Anterior cingulate cortex (tissue), 58 donors: ENCODE measurements at places on chromosomes 16 and 17.

DNA sequence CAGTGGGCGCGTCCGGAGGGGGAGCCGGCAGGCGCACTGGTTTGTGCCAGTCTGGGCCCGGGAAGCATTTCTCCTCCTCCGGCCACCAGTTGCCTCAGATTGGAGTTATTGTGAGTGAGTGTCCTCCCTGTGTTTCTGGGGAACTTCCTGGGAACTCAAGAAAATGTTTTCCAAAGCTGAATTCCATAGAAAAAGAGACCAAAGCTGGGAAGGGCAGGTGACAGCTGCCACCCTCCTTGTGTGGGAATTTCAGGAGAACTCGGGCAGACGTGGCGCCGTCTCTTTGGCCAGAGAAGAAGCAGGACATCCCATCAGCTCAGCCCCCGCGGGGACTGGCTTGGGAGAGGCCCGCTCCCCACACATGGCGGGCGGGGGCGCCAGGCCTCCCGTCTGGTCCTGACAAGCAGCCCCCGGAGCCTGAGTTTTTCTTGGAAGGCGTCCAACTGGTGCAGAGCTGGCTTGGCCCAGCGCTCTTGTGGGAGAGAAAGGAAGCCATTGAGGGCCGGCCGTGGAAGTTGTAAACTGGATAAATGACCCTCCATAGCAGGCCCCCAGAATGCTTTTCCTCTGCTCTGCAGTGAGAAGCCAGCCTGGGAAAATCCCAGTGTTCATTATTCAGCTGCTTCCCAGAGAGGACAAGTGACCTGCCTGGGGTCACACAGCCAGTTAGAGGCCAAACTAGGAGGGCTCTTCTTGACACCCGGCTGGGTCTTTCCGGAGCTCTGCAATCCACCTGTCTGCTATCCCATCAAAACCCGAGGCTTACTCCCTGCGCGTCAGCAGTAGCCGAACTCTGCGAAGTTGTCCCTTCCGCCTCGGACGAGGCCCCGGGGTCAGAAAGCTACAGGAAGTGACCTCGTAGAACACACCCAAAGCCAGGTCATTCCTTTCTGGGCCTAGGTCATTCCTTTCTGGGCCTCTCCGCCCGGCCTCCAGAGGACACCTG is 39.2 kb upstream of the GSE1 start:
- peak; percentile 45 for DNase-seq

- DNase-seq = no peak
These were observed 115.9 kb downstream of the KATNIP start for GRCh38 chr16:27665881-27666280.

DNA sequence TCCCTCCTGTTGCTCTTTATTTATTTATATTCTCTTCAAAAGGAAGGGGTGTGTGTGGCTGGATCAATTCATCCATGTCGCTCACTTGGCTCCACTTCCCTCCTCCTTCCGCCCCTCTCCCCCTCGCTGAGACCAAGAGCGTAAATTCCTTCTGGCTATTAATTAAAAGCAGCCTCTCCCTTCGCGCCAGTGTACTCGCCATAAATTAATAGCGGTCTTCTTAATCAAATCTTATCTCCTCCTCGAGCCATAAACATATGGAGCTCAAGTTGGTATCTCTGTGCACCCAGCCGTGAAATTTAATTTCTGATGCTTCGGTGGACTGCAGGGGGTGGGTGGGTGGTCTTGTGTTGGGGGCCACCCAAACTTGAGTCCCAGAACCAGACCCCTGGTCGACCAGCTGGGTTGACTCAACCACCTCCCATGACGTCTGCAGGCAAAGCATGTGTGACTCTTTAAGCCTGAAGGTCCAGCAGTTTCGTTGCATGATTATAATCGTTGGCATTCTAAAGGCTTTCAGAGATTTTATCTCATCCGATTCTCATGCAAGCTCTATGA is 57.9 kb downstream of the SDK2 start:
- DNase-seq = no peak

DNA sequence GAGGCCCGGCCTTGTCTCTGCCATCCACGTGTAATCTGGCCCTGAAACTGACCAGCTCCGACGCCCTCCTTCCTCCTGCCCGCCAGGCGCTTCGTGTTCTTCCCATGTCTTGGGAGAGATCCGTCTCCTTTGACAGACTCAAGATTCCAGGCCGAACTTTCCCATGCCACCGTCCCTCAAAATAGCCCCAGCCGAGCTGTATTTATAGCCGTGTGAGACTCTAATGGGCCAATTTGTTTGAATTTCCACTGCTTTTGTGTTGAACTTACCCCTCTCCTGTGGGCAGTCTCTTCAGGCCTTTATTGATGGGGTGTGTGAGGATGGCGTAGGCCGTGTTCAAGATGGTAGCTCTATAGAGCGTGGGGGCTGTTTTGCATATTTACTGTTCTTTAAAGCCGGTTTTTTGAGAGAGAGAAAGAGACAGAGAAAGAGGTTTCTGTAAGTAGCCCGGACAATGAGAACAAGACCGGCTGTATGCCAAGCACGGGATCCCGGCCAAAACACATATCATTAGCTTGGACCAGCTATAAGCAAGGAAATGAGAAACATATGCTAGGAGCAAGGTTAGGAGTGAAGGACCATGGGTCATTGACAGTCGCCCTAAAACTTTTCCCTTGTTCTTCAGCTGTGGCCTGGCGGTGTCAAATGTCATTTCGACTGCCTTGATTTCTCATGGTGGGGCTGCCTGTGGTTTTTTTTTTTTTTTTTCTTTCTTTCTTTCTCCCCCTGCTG is 124.5 kb upstream of the ZFHX3 start:
- no peak for DNase-seq

DNA sequence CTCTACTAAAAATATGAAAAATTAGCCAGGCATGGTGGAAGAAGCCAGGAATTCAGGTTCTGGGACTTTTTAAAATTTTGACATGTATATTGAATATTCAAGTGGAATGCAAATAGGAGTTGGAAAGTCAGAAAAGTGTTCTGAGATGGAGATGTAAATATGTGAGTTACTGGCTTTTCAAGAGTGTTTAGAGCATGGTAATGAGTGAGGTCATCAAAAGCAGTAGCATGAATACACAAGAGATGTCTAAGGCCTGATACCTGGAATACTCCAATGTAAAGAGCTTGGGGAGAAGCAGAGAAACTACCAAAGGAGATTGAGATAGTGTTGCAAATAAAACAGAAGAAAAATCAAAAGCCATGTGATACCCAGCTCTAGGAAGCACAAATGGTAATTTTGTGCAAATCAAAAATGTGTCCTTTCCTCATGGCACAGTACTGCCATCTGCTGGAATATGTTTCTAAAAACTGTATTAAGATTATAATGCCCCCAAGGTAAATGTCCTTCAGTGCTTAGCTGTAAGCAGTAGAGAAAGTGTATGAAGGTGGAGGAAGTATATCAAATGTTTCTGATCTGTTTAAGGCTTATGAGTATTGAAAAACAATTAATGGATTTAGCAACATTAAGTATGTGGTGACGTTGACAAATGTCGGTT is 908.4 kb downstream of the KCNJ18 start:
- no peak for DNase-seq

GRCh38 chr17:47733674-47734410 is 806 bp downstream of the TBX21 start:
- no peak for DNase-seq

- DNase-seq = no peak
These were observed 13.7 kb upstream of the NLRC3 start for GRCh38 chr16:3590736-3591435.

DNA sequence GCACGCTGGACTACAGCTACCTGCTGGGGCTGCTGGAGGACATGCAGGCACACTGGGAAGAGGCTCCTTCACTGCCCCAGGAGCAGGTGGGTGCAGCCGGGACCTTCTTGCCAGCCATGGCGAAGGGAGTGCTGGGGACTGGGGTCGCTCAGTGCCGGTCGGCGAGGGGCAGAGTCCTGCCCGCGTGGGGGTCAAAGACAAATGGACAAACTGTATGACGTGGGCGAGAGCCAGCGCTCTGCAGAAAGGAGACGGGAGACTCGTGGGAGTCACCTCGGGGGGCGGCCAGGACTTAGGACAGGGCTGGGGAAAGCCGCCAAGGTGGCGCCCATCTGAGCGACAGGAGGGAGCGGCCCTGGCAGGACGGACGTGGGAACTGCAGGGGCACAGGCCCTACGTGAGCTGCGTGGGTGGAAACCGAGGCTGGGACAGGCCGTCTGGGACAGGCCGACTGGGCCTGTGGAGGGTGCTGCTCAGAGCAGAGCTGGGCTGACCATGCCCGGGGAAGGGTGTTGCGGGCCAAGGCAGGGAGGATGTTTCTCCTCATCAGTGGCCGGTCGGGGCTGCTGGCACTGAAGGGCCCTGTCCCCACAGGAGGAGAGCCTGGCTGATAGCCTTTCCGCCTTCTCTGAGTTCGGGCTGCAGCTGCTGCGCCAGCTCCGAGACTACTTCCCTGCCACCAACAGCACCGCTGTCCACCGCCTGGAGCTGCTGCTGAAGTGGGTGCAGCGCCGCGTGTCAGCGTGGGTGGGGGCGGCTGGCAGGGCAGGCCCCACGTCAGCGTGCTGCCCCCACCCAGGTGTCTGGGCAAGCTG is 8.0 kb downstream of the TSR3 start:
- DNase-seq = no peak

DNA sequence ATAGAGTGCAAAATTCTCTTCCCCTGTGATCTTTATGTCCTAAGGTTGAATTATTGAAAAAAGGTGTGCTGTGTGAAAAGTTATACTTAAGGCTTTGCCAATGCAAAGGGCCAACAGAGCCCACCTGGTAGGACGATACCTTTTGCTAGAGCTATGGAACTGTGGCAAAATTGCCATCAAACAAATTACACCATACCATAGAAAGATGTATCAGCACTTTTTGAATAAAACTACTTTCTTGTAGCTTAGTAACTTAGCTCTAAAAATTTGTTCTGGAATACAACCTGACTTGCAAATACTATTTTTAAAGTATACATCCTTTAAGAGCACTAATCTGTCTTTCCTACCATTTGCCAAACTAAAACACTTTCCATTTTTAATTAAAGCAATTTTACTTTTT is 147.2 kb upstream of the ERCC4 start:
- DNase-seq = no peak

GRCh38 chr16:26281381-26282110 is 589.8 kb downstream of the HS3ST4 start:
- DNase-seq = no peak

- DNase-seq = no peak
These were observed 32.9 kb upstream of the CLEC18A start for GRCh38 chr16:69918241-69918640.

DNA sequence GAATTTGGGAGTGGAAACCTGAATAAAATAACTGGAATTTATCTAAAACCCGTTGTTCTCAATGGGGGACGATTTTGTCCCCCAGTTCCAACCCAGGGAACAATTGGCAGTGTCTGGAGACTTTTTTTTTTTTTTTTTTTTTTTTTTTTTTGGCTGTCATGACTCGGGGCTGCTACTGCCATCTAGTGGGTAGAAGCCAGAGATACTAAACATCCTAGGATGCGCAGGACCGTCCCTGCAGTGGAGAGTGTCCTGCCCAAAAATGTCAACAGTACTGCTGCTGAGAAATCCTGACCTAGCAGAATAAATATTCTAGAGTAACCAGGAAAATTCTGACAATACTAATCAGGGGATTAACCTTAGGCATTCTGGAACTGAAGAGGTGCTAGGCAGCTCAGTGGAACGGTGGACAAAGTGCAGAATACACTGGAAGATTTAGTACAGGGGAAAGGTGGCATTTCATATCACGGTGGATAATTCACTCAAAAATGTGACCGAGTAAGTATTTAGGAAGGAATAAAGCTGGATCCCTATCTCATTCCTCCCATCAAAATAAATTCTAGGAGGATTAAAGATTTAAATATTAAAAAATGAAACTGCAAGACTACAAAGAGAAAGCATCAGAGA is 107.6 kb downstream of the SPECC1 start:
- DNase-seq = no peak

- no peak for DNase-seq
These were observed 10.4 kb downstream of the MYLK3 start for GRCh38 chr16:46737621-46738214.

- DNase-seq = no peak
These were observed 3.5 kb upstream of the TSPOAP1 start for GRCh38 chr17:58331815-58332777.

GRCh38 chr17:1413281-1413791 is 13.3 kb upstream of the YWHAE start:
- no peak for DNase-seq

DNA sequence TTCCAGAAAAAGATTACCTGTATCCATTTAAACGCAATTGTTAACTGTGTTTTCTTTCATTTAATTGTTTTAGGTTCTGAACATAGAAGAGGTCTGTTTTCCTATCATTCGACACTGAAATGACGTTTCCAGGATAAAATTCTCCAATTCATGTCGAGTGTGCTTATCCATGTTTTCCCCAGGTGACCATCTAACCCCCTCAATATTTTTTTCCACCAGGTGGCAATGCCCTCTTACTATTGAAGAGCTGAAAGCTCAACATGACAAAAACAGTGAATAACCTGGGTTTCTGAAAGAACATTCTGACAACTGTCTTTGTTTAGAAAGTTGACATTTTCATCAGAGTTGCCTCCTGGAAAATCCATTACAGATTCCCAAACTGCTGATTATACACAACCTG is 948.7 kb downstream of the KCNJ2 start:
- no peak for DNase-seq

DNA sequence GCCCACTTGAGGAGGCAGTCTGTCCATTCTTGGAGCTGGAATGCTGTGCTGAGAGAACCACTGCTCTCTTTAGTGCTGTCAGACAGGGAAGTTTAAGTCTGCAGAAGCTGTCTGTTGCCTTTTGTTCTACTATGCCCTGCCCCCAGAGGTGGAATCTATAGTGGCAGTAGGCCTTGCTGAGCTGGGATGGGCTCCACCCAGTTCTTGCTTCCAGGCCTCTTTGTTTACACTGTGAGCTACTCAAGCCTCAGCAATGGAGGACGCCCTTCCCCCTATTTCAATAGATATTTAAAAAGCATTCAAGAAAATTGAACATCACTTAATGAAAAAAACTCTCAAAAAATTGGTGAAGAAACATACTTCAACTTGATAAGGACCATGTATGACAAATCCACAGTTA is 313.5 kb downstream of the PHKB start:
- no peak for DNase-seq

GRCh38 chr17:45934044-45934979 is 40.0 kb downstream of the MAPT start:
- no peak for DNase-seq

DNA sequence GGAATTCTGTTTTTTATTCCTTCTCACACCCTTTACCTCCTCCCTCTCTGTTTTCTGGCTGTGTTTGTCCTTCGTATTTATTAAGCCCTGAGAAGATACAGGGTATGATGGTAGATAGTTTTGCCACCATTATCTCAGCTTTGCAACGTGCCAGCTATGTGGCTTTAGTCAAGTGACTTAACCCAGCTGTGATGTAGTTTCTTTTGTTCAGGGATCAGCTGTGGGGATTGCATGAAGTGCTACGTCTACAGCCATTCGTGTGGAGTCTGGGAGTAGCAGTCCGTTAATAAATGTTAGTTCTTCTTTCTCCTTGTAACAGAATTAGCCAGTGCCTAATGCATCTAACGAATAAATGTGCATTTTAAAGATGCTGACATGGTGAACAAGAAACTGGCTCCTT is 128.4 kb downstream of the HAPSTR1 start:
- no peak for DNase-seq

GRCh38 chr16:58264961-58265479 is 29.8 kb downstream of the PRSS54 start:
- no peak for DNase-seq
